ENCODE measurements at places on chromosomes 1 and 21.

DNA sequence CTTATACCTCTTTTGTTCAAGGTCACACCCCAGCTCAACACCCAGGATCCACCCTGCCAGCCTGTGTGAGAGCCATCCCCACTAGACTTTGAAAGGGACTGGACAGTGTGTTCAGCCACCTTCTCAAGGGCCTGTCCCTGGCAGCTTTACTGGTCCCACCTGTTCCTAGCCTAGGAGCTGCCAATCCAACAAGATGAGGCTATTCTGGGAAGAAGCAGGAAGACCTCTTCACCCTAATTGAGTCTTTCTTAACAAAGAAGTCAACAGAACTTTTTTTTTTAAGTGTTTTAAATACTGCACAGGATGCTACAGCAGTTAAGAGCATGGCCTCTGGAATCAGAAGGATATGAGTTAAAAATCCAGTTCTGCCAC is 95.8 kb upstream of the HOOK1 start:
- DNase-seq = no peak

DNA sequence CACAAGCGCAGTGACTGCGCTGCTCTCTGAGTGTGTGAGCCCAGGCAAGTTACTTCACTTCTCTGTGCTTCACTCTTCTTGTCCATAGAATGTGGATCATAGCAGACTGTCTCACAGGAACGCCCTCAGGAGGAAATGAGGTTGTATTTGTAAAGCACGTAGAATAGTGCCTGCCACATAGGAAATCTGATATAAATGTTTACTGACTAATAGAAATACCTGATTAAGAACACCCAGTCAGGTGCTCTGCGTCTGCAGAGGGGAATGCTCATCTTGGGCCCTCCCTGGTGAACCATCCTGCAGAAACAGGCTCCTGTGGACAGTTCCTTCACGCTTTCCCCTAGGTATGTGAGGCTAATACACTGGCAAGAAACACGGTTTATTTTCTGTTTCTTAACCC is 100.3 kb downstream of the BEND5 start:
- DNase-seq = no peak

DNA sequence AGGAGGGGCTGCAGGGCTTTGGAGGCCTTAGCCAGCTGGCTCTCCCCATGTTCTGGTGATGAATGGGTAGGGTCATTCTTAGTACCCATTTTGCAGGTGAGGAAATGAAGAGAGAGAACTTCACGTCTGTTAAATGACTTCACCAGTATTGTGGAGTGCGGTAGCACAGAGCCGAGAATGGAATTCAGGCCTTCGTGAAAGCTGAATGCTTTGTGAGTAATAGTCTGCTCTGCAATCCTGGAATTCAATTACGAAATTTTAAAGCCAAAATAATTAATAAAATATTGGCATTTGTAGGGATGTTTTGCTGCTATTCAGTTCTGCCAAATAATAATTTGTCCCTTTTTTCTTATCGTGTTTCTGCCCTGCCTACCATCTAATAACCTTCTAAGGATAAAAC is 197.7 kb downstream of the GREM2 start:
- no peak for DNase-seq

DNA sequence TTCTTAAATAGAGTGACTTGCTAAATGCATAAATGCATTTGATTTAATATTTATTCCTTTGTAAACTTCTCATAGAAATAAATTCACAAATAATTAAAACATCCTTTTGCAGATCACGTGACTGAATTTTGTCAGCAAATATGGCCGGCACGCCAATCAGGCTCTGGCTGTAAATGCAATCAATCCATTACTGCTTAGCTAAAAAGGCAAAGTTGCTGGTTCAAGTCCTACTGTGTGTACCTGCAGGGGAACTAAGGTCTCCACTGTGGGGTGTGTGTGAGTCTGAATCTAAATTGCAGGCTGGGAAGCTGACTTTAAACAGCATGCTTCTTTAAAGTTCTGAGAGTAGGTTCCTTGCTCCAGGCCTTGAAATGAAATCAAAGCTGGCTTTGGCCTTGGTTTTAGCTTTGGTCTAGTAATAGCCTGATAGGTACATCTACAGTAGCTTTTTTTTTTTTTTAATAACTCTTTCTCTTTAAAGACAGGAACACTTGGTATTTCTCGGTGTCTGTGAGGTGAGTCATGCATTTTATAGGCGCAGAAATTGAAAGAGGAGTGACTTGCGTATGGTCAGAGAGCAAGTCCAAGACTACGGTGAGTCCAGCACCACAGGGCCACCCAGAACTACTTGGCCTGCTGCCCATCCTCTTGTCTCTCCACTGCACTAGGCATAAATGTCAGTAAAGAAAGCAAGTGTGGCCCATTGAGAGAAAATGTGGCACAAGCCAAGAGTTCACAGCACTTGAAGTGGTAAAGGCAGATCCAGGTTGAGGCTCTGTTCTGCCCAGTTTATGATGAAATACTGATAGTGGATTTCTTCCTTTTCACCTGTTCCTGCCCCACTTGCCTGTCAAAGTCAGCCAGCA is 36.2 kb upstream of the LYST start:
- DNase-seq = no peak

DNA sequence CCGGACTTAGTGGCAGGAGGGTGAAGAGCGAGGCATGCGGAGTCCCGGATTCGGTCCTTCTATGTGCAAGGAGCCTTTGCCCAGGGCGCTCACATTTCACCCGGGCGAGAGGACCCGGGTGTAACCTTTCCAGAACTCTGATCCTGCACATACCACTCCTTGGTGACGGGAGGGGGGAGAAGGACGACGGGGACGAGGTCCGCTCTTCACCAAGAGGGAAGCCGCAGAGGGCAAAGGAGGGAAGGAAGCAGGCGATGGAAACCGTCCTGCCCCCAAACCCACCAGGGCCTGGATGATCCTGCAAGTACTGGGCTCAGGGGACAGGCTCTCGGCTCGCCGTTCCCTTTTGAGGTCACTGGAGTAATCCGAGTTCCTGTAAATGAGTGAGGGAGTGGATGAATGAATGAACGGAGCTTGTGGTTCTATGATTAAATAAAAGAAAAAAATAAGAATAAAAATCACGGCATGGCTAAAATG is 993 bp downstream of the SYPL2 start:
- DNase-seq = no peak
